ENCODE measurements at places on chromosomes 4 and X. TPM values are rescaled to one million over a fixed set of nuclear protein-coding genes. Genes with fewer than 3 reads are reported as not detected.

The PNCK gene
- total RNA-seq = 0.37 TPM

The CXCL6 gene
- not detected for total RNA-seq

The CA5B gene
- 2.6 TPM for total RNA-seq

The SLC2A9 gene
- 0.19 TPM for total RNA-seq

The TDO2 gene
- total RNA-seq = 0.43 TPM

The ZMAT1 gene
- total RNA-seq = 0.08 TPM

The MAGEE2 gene
- total RNA-seq = not detected
